AG08396 (cell line): ENCODE measurements at places on chromosomes 2 and 18.

DNA sequence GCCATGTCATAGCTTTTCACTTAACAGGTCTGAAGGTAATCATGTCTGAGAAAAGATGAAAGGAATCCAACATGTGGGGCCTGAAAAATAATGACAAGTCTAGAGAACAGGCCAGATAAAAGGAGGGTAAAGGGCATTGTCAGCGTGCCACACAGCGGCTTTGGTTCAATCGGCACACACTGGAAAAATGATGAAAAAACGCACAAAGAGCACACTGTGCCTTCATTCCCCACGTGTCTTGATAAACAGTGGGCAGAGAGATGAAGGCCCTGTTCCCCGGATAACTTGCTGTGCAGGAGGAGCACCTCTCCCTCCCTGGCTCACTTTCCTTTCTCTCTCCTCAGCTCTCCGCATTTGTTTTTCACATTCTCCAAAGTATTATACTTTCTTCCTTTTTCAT, 766.3 kb downstream of the TDRD15 start:
- no peak for DNase-seq

- DNase-seq = no peak
Measured at GRCh38 chr2:218471036-218471435, 52.1 kb downstream of the VIL1 start.

- DNase-seq = no peak
Measured at GRCh38 chr2:88061295-88061694, 5.7 kb upstream of the KRCC1 start.

DNA sequence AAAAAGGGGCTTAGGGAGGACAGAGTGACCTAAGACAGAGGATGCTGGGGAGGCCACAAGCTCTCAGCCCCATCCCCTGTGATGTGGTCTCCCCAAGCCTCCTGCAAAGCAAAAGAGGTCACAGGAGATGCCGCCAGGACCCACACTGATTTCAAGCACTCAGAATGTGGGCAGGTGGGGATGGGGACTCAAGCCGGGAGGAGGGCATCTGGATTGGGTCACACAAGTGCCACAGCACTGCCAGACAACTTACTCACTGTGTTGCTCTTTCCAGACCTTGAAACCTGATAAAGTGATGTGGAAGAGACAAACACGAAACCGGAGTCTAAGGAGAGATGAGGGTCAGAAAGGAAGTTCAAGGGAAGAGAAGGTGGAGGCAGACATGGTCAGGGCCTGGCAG, 95.7 kb downstream of the TTC32 start:
- DNase-seq = no peak

- peak; percentile 8 for DNase-seq
Measured at GRCh38 chr2:33167622-33168245, 221.0 kb downstream of the LTBP1 start.

DNA sequence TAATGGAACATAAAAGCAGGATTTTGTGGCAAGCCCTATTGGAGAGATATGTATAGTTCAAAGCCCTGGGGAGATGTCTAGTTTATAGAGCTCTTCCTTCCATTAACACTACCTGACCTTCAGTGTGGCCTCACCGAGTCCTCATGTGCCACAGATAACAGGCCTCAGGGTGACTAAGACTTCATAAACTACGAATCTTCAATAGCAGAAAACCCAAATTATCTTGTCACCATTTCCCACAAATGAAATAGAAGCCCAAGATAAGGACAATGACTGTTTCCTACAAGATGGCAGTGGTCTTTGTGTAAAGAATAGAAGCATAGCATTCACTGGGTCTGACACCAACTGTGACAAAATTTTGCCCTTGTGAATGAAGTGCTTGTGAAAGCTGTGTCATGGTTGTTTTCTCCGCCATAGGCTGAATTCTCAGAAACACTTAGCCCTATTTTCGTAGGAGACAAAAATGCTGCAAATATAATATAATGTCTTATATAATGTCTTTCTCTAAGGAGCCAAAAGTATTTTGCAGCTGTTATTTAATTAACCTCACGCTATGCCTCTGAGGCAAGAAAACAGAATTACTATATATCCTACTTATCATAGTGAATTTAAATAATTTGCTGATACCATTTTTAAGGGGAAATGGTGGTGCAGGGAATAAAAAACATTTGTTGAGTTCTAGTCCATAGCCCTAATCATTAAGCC, 136.7 kb upstream of the CWC22 start:
- no peak for DNase-seq

DNA sequence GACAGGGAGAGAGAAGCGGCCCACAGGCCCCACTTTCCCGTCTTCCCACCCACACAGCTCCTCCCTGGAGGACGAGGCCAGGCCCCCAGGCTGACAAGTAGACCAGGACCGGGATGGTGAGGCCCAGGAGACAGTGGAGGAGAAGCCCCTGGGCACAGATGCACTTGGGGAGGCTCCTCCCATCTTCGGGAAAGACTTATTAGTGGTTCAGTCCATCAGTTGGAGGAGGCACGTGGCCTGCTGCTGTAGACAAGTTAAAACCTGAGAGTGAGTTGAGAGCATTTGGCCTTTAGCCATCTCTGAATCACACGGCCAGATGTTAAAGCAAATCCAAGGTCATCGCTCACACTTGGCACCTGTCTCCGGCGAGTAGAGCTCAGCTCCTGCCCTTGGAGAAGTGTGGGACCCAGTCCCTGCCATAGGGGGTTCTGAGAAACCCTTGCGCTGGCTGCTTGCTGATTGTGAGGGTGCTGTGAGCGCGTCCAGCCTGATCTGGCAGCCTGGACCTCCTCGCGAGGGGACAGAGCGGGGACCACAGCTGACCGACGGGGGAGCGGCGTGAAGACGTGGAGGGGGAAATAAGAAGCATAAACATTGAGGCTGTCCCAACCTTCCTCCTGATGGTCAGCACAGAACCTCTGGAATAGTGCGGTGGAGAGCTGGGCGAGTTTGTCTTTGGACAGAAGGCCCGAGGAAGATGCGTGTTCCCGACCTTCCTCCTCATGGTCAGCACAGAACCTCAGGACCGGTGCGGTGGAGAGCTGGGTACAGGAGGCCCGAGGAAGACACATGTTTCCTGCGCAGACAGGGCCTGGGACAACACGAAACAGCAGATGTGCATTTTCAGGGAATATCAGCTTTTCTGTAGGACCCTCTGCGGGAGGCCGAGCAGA, 24.7 kb upstream of the ALLC start:
- DNase-seq = no peak

- no peak for DNase-seq
Measured at GRCh38 chr2:70094171-70094977, 7.1 kb downstream of the PCBP1 start.

DNA sequence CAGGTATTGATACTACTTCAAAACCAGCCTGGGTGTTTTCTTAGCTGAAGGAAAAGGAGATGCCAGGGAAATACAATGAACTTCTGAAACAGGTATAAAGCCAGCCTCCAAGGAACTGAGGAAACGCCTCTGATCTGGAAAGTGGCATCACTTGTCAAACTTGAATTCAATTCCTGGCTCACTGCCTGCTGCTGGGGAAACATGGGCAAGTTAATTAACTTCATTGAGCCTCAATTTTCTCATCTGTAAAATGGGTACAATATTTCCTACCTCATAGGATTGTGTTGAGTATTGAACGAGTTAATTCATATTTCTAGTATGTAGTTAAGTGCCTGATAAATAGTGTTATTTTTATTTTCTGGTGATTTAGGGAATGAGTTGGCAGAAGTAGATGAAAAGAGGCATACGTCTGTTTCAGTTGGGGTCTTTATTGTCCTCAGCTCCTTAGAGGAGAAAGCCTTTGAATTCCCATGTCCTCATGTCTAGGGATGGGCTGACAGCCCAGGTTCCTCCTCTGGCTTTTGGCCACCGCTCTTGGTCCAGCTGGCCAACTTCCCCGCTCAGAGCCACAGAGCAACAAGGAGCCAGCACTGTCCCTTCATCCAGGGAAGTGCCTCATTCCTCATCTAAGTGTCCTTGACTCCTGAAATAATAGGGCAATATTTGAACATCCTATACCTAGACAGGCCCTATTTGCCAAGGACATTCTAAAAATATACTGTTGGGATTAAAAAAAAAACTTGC, 210.5 kb upstream of the GATA6 start:
- no peak for DNase-seq

GRCh38 chr2:160015746-160016145, 46.7 kb downstream of the PLA2R1 start:
- DNase-seq = no peak

GRCh38 chr2:196984903-196985302, 58.4 kb upstream of the PGAP1 start:
- DNase-seq = no peak

GRCh38 chr2:223669453-223670225, 67.5 kb upstream of the SCG2 start:
- no peak for DNase-seq

DNA sequence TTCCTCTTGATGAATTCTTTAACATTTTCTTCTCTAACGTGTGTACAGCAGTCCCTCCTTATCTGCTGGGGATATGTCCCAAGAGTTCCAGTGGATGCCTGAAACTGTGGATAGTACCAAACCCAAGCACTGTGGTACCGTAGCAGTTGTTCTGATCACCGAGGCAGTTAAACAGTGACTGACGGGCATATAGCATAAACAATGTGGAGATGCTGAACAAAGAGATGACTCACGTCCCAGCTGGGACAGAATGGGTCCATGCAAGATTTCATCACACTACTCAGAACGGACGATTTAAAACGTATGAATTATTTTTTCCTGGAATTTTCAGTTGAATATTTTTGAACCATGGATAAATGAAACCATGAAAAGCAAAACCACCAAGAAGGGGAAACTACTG, 54.5 kb upstream of the SPAG16 start:
- DNase-seq = no peak

- DNase-seq = no peak
Measured at GRCh38 chr2:172109988-172110811, 7.5 kb upstream of the DLX2 start.

DNA sequence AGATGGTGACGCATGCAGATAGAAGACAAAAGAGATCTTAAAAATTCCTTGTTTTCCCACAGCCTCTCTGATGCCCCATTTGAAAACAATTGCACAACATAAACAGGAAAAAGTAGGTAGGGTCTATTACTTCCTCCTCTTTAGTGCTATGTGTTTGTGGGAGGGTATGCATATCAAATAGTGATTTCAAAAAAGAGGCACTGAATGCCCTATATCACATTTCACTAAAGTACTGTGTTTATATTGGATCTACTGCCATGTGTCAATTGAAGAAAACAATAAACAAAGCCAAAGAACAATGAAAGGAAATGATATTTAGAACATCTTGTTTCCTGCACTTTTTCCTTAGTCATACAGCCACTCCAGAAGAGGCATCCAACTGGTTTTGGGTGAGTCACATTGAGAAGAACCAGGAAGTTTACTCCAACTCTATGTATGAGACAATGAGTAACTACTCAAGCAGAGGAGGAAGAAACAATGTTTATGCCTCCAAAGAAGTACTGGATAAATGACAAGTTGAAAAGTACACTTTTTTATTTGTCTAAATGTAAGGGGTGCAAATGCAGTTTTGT, 583.6 kb downstream of the FBXO15 start:
- DNase-seq = peak; percentile 8

DNA sequence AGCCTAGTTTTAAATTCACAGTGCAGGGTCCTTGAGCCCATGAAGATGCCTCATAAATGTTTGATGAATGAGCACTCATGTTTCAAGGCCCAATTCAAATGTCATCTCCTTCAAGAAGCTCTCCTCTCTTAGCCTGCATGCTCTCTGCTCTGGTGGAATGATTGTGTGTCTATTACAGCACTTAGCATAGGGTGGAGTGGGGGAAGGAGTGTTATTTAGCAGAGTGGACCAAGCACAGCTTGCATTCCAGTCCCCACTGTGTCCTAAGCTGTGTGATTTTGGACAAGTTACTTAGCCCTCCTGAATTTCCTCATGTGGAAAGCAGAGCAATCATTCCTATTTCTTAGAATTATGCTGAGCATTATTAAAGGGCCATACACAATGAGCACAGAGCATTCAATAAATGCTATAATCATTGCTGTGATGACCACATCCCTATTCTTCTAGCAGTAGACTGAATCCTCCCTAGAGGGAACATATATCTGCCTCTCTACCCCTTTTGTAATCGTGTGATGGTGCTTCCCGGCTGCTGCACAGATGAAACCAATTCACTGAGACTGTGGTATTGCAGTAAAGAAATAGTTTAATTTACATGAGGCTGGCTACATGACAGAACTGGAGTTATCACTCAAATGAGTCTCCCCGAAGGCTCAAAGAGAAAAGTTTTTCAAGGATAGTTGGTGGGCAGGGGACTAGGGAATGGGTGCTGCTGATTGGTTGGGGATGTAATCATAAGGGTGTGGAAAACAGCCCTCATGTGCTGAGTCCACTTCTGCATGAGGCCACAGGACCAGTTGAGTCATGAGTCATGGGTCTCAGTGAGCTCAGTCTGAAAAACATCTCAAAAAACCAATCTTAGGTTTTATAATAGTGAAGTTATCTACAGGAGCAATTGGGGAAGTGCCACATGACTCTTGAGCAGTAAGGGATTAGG, 173.4 kb upstream of the NDUFV2 start:
- no peak for DNase-seq

DNA sequence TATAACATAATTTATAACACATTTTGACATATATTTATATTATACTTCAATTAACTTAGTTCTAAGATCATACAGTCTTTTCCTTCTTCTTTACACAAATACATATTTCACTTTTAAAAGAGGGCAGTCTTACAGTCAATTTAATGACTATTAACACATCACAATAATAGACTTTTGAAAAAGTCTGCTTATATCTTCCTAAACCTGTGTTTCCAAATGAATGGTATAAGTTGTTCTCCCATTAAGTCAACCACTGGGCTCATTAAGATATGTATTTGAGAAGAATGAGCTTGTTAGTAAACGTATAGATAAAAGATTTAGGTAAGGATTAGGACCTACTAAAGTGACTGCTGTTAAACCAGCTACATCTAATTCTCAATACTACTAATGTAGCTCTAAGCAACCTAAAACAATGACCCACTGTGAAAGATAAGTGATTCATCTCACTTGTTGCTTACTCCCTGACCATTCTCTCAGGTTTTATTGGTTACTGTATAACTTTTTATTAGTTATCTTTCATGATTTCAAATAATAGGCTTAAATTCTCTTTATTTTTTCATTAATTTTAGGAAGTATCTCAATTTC, 27.0 kb downstream of the SLC40A1 start:
- no peak for DNase-seq

GRCh38 chr2:186848873-186849578, at the start of gene ZSWIM2:
ZSWIM2 (minus strand) TSS chr2:186849170; CDS start chr2:186849130, 40 bp downstream.
- peak; percentile 75 for DNase-seq

DNA sequence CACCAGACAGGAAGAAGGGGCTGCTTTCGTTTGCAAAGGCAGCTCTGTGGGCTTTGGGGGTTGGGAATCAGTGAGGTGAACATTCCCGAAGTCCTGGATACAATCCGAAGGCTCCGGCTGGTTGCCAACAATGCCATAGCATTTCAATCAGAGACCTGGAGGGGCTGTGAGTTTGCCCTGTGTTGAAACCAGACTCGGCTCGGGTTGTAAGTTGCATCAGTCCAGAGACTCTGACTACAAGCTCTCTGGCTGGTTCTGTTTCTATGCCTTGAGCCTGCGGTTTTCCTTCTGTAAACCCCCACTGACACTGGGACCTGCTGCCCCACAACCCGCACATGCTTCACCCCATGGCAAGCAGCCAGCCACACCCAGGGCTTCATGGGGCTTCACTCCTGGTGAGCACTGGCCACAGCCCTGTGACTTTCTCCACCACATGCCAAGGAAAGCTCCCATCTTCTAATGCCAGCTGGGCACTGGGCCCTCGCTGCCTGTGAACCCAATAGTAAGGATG, 85.7 kb upstream of the ODC1 start:
- no peak for DNase-seq
